Hematopoietic multipotent progenitor cell treated with erythropoietin and hydrocortisone succinate and interleukin-3 and kit ligand, for 6 days (in vitro differentiated cells): ENCODE measurements at places on chromosomes 4 and X.

- DNase-seq, result no peak
These were observed 12.7 kb downstream of the WFS1 start for GRCh38 chr4:6282314-6282771.

- DNase-seq, result no peak
These were observed 78.7 kb downstream of the ARAP2 start for GRCh38 chr4:36165631-36166005.

DNA sequence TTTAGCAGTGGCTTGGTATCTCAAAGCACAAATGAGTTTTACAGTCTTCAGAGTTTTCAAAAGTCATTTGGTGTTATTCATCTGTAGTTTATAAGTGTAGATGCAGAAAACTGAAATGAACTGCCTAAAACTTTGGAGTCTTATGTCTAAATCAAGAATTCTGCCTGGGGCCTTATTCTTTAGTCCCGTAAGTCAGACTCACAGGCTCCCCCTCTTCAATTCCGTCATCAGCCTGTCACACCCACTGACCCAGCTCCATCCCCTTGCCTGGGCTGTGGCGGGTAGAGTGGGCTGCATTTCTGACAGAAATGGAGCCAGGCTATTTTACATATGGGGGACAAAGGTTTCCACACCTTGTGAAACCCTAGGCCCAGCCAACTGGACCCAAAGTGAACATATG is 44.3 kb downstream of the TSPAN5 start:
- DNase-seq, result no peak

GRCh38 chrX:15694941-15695451 is 30.4 kb upstream of the CLTRN start:
- peak; percentile 12 for DNase-seq

DNA sequence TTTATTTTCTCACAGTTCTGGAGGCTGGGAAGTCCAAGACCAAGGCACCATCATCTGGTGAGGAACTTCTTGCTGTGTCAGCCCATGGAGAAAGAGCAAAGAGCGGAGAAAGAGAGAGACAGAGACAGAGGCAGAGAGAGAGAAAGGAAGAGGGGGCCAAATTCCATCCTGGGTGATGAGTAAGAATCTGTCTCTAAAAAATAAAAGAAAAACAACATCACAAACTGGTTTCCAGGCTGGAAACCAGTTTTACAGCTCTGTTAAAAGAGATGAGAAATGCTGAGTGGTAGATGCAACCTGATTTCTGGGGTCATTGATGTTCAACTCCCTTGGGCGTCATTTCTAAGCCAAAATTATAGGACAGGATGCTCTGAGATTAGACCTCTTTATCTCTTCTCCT is 72.9 kb downstream of the SHOX start:
- DNase-seq, result no peak

- no peak for DNase-seq
These were observed 20.2 kb upstream of the GATB start for GRCh38 chr4:151781026-151781425.

GRCh38 chr4:1346781-1347409 is at the start of gene UVSSA:
Gene UVSSA, plus strand, starts transcription at chr4:1347208. Its CDS starts 884 bp downstream, at chr4:1348092.
- DNase-seq, result peak; percentile 99

DNA sequence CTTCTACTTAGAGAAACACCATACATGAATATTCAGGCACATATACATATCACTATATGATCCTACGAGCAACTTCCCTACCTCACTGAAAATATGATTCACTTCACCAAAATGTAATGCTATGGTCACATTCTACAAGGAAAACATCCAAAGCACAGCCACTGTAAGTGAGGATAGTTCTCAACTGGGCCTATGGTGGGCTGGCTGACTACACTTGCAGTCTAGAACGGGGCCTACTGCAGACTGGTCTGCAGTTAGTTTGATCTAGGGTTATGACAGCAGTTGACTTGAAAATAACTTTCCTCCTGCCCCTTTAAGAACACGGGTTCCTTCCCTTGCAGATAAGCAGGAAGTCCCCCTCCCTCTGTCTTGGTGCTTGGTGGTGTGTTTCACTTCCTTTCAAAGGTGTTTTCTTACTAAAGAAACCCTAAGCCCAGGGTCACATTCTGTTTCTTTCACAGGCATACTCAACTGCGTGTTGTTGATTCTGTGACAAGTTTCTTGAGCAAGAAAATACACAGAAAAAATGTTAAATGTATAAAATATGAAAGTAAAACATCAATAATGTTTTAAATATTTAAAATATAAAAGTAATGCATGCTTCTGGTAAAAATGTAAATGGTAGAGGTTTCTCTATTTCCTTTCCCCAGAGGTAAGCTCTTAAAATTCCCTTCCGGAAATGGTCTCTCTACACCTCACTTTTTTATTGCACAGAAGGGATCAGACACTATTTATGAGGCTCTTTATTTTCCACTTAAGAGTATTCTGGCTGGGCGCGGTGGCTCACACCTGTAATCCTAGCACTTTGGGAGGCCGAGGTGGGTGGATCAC is 18.0 kb upstream of the TMSB4X start:
- DNase-seq, result peak; percentile 88

DNA sequence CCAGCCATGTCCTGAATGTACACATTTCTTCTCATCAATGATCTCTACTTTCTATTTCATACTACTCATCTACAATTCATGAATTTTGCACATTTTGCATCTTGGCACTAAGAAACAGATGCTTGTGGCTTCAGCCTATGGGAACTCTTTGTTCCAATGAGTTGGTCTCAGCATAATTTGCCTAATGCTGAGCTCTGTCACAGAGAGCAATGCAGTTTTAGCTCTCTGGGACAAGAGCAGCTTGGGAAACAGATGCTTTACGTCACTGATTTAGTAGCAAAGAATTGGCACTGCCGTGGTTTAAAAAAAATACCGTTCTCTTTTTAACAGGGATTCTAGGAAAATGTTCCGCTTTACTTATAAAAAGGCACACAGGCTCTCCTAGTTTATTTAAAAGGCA is 162.4 kb downstream of the WDFY3 start:
- DNase-seq, result no peak

- DNase-seq, result peak; percentile 76
These were observed 1.5 kb downstream of the P2RY8 start for GRCh38 chrX:1535241-1536041.

- DNase-seq, result no peak
These were observed 49.6 kb downstream of the SHROOM3 start for GRCh38 chr4:76484654-76485053.

DNA sequence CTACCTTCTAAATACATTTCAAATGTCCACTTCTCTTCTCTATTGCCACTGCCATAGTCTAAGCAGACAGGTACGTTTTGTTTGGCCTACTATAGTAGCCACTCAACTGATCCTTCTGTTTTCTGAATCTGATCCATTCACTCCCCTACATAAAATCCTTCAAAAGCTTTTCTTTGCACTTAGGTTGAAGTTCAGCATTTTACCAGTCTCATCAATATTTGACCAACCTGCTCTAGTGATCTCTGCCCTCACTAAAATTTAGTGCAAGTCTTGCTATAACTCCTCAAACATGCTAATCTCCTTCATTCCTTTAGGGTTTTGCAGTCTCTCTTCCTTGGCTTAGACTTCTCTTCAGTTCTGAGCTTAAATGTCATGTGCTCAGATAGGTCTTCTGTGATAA is 33.4 kb downstream of the EGF start:
- no peak for DNase-seq

DNA sequence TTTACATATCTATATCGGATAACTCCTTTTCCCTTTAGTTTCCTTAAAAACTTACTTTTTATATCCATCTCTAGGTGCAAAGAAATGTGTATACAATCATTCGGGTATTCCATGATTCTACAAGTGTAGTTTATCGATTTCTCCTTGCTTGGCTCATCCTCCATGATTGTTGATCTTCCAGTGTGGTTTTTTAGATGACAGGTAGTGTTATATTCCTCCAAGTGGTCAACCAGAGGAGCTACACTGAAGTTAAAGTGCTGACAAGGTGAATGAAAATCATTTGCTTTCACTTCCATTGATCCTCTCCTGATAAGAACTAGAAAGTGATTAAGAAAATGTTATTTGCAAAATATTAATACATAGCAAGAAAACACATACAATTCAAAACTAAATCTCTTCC is 38.5 kb downstream of the TMEM156 start:
- DNase-seq, result no peak

GRCh38 chr4:184401397-184402171 is 72.8 kb downstream of the IRF2 start:
- no peak for DNase-seq

DNA sequence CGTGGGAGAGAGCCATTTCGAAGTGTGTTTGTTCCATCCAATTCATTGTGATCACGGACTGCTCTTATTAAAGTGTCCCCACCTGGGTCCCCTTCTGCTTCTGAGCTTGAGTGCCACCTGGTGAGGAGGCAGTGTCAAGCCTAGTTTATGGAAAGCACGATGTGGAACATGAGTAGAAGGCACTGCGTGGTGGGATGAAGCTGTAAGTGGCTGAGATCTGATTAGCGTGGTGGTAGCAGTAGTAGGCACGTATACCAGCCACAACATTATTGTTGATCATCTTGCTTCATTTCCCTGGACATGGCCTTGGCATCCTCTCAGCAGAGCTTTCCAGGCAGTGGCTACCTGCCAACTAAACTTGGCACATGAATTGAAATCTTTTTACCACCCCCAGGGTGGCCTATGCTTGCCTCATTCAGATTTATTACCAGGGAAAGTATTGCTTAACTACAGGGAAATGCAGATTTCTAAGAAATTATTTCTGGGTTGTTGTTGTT is 46.4 kb downstream of the GPAT3 start:
- no peak for DNase-seq

DNA sequence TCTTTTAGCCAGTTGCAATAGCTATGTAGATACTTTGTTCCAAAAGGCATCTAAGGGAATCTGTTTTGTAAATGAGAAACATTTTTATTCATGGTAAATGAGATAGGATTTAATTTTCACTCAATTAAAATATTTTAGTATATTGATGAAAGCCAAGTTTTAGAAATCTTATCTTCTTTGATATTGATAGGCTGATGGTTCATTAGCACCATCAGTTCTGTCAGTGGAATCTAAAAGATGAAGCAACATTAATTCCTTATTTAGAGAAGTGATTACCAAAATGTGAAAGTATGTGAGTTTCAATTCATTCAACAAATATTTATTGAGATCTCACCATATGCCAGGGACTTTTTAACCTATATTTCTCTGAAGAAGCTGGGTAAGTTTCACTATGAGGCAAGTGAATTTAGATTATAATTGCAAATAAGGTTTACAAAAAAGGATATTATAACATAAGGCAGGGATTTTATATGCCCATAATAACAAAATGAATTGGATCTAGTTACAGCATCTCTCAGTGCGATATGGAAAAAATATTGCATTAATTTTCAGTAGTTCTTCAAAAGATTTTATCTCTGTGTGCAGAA is 79.3 kb downstream of the GABRB1 start:
- no peak for DNase-seq

- DNase-seq, result no peak
These were observed 67.5 kb upstream of the DDX60 start for GRCh38 chr4:168386002-168386401.

DNA sequence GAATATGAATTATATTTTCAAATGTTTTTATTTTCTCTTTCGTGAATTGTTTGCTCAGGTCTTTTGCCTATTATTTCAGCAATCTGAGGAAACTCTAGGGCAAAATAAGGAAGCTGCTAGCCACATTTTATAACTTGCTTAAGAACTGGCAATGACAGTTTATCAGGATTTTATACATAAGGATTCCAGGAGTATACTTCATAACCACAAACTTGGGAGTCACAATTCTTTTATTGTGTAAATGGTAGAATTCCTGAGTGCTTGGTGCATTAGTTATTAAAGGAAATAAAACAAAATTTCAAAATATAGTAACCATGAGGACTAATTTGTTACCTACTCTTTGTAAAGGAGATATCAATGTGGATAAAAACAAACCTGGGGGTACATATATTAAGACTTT is 54.4 kb downstream of the PALLD start:
- DNase-seq, result no peak

DNA sequence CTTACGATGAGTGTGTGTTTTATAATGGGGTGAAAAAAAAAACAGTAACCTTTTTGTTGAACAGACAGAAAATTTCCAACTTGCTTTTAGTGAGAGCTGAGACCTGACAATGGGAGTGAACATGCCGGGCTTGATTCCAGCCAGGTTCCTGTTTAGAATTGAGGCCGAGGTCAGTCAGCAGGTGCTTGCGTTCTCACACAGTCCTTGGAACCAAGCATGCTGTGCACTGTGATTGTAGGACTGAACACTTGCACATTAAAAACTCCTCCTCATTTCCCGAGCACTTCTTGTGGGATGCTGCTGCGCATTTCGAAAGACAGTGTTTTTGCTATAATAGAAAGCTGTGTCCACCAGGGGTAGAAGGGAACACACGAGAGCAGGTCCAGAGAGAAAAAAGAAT is 51.8 kb downstream of the TMEM131L start:
- no peak for DNase-seq

DNA sequence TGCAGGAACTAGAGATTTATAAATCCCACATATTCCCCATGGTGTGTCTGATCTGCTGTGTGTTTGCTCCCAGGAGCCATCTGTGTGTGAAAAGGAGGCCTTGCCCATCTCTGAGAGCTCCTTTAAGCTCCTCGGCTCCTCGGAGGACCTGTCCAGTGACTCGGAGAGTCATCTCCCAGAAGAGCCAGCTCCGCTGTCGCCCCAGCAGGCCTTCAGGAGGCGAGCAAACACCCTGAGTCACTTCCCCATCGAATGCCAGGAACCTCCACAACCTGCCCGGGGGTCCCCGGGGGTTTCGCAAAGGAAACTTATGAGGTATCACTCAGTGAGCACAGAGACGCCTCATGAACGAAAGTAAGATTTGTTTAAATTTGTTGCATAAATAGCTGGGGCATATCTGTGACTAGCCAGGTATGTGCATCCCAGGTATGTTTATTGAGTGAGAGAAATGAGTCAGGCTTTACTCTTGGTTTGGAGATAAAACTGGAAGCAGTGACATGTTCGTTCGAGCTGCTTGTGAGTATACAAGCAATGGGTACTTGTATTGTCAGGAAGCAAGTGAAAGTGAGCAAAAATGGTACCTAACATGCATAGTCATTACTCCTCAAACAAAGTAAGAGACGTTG is 89.5 kb downstream of the PTTG2 start:
- DNase-seq, result no peak

DNA sequence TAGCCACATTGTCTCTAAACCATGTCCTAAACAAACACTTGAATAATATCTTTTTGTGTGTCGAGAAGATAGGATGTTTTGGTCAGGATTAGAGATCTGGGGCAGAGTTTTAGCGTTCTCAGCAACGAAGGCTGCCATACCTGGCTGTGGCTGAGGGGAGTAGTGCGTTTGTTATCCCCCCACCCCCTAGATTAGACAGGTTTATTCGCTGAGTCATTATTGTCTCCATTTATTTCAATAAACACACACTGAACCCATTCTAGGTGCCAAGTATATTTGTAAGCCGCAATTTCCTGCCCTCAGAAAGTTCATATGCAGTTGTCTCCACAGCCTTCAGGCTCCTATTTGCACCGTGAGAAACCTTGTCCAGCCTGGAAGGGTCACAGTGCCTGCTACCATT is 1684.8 kb upstream of the TENM3 start:
- DNase-seq, result no peak

GRCh38 chr4:16969696-16970135 is 71.3 kb upstream of the LDB2 start:
- no peak for DNase-seq

- DNase-seq, result no peak
These were observed 206.5 kb downstream of the ENOX2 start for GRCh38 chrX:130696542-130696941.
